LHCN-M2 (cell line): ENCODE measurements at places on chromosomes 6 and 20. TPM values are rescaled to one million over a fixed set of nuclear protein-coding genes. Genes with fewer than 3 reads are reported as not detected.

DNA sequence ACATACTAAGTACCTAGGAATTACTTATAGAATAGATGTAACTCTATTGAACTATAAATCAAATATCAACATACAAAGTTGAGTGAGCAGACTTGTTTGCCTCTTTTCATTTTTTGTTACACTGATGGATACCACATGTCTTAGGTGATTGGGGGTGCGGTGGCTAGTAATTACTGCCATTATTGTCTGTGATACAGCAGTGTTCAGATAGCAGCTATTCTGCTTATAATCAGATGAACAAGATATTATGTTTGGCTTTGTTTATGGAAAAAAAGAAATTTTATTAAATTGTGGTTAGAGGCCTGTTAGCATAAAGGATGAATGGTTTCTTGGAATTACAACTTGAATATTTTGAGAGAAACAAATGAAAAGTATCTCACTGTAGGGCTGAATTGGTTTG, 55.9 kb downstream of the KCNQ5 start:
- DNase-seq, result no peak

- no peak for DNase-seq
These were observed 207.4 kb downstream of the FNDC1 start for GRCh38 chr6:159376516-159377158.

DNA sequence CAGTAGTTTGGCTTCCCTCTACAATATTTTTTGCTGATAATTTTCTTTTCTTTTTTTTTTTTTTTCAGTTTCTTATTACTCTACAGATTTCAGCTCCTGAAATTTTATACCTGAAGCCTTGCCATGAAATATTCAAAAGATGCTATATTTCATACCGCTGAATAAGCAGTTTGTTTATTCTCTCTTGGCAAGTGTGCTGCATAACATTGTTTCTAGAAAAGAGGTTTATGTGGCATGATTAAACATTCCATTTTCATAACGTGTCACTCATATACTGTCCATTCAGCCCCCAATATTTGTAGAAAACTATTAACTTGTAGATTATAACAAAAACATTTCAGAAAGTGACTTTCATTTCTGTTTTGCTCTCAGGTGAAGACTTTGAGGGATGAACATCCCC, 174.4 kb upstream of the NOX3 start:
- no peak for DNase-seq

GRCh38 chr6:52305411-52305810, 20.9 kb upstream of the MCM3 start:
- DNase-seq, result no peak

DNA sequence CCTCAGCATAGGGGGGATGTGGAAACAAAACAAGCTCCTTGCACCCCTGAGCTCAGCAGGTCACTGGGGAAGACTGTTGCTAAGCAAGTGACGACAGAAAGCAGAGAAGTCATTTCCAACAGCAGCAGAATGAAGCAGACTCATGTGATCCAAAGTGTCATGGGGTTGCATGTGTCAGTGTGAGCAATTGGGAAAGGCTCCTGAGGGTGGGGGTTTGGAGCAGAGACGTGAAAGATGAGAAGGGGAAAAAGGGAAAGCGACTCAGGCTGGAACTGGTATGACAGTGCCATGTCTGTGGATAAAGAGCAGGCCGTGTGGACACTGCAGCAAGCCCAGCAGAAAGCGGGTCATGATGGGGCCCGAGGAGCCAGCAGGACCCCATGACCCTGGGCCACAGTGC, 363.9 kb downstream of the PREX1 start:
- DNase-seq, result peak; percentile 74

- no peak for DNase-seq
These were observed 41.3 kb downstream of the PANK2 start for GRCh38 chr20:3930265-3931206.

GRCh38 chr20:54794874-54795273, 319.5 kb downstream of the DOK5 start:
- no peak for DNase-seq

PRPF6 gene
- 50.1 and 60.4 TPM in 2 replicates for total RNA-seq

DNA sequence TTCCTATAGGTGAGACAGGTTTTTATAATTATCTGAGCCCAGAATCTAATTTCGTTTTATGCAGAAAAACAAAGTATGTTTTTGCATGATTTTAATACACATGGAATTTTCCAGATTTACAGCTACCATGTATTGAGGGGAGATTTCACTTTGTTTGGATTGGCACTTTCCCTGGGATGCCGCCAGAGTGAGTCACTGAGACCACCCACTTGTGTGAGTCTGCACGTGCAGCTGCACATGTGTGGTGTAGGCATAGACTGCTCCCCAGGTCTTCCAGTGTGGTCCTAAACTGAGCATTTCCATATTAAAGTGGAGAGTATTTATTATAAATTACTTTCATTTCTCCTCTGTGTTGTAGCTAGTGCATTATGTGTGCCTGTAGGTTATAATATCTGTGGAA, 186.8 kb downstream of the UBE3D start:
- DNase-seq, result peak; percentile 56

EMILIN3 gene
- not detected in 2 replicates for total RNA-seq

- DNase-seq, result peak; percentile 23
These were observed 41.8 kb downstream of the C6orf58 start for GRCh38 chr6:127618729-127619128.

SLA2 gene
- total RNA-seq, result 0.19 TPM in 1 of 2 replicates, not detected in the other

DNA sequence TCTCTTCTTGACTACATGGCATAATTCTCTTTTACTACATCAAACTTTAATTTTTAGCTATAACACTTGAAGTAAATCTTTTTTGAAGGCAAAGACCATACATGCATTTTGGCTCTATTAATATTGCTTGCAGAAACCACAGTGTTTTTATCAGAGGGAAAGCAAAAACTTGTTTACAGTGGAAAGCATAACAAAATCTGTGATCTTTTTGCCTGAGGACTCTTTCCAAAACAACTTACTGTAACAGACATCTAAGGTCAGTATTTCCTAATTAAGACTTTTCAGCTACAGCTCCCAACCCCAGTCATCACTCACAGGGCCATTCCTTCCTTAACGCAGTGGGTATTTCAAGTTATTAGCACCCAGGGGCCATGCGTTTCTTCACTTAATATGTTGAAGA, 274.7 kb downstream of the CDKAL1 start:
- no peak for DNase-seq

- no peak for DNase-seq
These were observed 112.5 kb downstream of the SCML4 start for GRCh38 chr6:107711412-107712236.

DNA sequence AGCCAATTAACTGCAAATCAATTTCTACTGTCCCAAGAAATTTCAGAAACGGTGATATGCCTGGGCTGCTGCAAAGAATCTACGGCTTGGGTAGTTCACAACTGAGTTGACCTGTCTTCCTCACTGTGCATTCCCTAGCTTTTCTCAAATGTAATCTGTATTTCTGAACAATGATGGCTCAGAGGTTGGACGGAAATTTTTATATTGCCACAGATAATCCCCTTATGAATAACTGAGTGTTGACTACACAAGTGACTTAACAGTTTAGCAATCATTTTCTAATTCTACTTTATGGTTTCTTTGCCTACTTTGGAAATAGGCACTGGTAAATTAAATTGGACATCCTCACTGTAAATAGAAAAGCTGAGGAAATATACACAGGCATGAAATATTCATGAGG, 94.5 kb downstream of the ARHGAP18 start:
- DNase-seq, result no peak

RBPJL gene
- not detected in 2 replicates for total RNA-seq

RGL2 gene
- total RNA-seq, result 20.6 and 24.4 TPM in 2 replicates

GRCh38 chr6:29696147-29697125, 15.5 kb upstream of the ZFP57 start:
- peak; percentile 20 for DNase-seq

DNA sequence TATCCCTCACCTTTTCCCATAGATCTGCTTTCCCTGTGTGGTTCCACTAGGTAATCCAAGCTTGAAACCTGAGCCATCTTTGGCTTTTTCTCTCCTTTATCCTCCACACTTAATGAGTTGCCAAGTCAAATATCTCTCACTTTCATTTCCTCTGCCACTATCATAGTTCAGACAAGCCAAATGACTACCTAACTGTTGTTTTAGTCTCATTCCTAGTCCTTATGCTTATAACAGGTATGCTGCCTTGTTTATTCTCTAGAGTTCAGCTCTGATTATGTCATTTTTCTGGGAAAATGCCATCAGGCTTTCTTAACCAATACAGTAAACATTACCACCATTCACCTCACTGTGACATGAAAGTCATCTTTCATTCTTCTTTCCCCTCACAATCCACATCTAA, 6.5 kb downstream of the EFHC1 start:
- DNase-seq, result no peak

DNA sequence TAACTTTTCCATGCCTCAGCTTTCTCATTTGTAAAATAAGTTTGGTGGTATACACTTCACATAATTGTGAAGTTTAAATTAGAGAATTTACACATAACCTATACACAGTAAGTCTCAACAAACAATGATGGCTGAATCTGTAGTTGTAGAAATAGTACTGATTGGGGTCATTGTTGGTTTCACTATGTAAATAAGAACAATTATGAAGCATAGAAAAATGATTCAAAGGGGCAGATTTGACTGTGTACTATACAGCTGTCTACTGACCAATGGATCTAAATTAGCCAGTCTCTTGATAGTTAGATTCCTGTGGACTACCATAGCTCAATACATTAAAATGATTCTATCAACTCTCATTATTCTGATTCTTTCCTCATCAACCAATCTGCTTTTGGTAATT, 181.1 kb upstream of the STXBP5 start:
- DNase-seq, result no peak

CDH4 gene
- 0.98 and 1.3 TPM in 2 replicates for total RNA-seq

DNA sequence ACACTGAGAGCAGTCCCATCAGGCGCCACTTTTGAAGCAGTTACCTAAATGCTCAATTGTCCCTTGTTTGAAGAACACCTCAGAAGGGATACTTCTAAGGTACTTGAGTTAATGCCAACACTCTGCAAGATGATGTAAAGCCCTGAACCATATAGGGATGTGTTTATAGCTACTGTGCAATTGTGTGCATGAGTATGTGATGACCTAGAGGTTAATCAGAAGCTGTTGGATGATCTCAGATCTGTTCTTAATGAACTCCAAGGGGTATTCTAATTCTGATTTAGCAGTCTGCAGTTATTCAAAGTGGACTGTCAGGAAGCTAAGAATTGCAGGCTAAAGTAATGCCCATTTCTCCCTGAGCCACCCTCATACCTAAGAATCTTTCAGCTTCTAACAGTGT, 158.3 kb downstream of the TMEM242 start:
- no peak for DNase-seq

DNA sequence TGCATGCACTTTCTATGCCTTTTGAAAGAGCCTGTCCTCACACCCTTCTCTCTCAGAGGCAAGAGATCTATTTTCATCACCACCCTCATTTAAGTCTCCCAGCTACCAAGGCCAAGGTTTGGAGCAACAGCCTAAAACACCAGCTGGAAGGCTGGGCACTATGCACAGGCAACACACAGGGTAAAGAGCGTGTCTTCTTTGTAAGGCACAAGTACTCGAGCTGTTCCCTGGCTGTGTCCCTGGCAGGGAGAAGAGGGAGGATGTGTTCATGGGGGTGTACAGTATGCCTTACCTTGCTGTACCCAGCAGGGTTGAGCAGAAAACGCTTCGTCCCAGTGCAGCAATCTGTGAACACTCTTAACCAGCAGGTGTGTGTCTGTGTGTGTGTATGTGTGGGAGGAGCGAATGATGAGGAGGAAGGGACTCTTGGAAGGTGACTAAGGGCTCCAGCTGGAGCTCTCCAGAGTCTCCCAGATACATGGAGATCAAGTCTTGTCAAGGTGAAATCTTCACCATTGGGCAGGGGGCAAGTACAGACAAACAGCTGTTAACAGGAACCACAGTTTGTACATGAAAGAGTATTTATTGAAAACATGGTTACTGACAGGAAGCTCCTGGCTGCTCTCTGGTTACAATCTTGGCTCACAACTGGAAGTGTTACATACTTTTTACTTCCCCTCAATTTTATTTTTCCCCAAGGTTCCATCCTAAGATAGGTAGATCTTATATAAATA, 40.8 kb downstream of the ELMO2 start:
- DNase-seq, result no peak

GRCh38 chr6:108166664-108167448, 1.0 kb downstream of the NR2E1 start:
- DNase-seq, result no peak

DNA sequence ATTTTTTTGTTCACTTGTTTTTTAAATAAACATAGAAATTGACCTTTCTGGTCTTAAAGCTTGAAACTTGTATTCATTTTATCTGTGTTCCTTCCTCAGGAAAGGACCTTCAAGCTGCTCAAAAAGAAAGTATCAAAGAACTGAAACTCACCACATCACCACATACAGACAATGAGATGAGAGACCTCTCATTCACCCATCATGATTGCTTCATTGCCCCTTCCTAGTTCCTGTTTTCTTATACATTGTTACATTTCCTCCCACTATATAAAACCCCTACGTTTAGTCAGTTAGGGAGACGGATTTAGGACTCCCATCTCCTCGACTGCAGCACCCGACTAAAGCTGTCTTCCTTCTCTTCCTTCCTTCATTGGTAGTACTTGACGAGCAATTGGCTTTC, 180.5 kb upstream of the OPRM1 start:
- no peak for DNase-seq

CST4 gene
- not detected in 2 replicates for total RNA-seq

TRIM39 gene
- total RNA-seq, result 10.8 and 13.1 TPM in 2 replicates

DNA sequence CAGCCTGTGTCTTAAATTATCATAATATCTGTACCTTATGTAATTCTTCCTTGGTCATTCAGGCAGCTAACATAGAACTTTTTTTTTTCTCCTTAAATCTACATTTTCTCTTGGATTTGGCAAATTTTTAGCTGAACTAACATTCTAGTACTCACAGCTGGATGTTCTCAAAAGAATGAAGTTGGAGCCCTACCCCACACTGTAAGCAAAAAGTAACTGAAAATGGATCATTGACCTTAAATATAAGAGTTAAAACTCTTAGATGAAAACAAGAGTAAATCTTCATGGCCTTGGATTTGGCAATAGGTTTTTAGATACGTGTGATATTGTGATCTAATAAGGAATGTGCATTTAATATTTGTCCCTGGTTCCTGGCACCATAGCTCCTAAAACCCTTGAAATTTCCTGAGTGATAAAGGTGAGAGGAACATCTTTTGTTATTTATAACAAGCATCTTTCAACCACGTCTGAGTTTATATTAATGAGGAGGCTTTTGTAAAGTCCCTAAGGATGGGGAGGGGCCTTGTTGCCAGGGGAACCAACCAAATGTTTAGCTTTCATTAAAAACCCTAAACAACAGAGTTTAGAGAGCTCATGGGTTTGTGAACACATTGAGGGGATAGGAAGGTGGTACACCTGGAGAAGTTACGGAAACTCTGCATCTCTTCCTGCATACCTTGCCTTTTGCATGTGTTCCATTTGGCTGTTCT, 106.1 kb upstream of the ADGRF4 start:
- no peak for DNase-seq

SPATA25 gene
- total RNA-seq, result 0.69 and 4.1 TPM in 2 replicates
